ENCODE measurements at places on chromosomes 4 and X.

GRCh38 chr4:37068580-37068979 is 176.0 kb upstream of the NWD2 start:
- no peak for DNase-seq

DNA sequence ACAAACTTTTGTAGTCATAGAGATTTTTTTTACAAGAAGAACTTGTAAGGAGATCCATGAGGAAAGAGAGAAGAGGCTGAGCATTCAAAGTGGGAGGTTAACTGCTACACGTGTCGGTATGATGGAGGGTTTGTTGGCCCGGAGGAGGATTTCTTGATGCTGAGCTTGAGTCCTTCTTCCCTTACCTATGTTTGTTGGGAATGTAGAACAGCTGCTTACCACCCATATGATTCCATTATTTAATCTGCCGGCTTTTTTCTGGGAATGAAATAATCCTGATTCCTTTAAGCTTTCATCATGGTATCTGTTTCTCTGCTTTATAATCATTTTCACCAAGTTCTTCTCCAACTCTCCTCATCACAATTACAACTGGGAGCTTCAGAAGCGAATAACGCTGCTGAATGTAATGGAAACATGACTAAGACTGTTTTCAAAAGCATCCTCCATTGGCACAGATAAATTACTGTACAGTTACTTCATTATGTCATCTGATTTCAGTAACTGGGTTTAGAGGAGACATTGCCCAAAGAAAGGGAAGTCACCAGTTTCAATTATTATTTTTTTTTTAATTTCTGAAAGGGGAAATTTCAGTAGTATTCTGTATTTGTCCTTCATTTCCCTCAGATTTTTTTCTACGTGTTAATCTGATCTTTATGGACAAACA is 420.6 kb downstream of the SPRY1 start:
- no peak for DNase-seq

- DNase-seq, result no peak
These were observed 38.5 kb downstream of the LRP2BP start for GRCh38 chr4:185357211-185357610.

DNA sequence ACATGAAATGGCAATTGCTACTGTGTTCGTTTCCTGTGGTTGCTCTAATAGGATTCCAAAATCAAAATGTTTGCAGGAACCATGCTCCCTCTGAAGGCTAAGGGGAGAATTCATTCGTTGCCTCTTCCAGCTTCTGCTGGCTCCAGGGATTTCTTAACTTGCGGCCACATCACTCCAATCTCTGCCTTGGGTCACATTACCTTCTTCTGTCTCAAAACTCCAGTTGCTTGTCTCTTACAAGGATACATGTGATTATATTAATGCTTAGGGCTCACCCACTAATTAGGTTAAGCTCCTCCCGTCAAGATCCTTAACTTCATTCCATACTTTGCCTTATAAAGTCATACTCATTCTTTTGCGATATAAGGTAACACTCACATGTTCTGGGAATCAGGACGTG is 208.4 kb downstream of the RBM46 start:
- DNase-seq, result no peak

DNA sequence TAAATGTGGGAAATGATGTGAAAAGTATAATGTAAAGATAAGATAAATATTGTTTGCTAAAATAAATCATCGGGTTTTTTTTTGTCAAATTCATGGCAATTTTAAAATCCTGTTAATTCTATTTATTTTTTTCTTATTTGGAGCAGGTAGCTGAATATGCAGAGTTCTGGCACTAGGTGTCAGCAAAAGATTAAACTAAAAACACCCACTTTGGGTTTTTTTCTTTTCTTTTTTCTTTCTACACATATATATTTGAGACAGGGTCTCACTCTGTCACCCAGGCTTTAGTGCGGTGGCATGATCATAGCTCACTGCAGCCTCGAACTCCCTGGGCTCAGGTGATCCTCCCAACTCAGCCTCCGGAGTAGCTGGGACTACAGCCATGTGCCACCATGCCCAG is 6.9 kb upstream of the RAP2C start:
- DNase-seq, result no peak

GRCh38 chrX:154467556-154467955 is 9.5 kb downstream of the PLXNA3 start:
- DNase-seq, result no peak

DNA sequence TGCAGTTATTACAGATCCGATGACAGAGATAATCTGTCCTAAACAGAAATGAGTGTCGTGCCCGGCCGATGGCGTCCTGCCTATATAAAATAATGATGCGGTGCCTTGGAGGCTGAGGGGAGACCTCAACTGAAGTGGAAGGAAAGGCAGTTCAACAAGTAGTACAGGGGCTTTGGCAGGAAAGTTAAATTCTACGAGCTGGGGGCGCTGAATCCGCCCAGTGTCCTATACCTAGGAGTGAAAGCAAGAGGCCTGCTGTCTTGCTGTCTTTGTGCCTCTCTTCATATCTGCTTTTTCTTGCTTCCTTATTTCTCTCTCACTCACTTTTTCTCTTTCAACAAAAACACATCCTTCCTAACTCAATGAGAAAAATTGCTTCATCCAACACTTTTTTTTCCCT is 82.2 kb upstream of the PRPS2 start:
- no peak for DNase-seq

DNA sequence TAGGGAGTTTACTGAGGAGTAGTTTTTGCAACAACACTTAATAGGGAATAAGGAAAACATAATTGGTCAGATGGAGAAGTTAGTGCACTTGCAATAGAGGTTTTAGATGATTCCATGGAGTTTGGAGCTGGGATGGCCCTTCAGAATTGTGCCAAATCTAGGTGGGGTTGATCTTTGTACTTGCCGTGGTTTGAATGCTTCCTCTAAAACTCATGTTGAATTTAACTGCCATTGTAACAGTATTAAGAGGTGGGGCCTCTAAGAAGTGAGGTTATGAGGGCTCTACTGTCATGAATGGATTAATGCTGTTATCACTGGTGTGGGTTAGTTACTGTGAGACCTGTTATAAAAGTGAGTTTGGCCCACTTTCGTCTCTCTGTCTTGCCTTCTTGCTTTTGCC is 94.4 kb upstream of the BOD1L1 start:
- no peak for DNase-seq

- peak; percentile 50 for DNase-seq
These were observed 53.7 kb upstream of the NFKB1 start for GRCh38 chr4:102447413-102447812.

DNA sequence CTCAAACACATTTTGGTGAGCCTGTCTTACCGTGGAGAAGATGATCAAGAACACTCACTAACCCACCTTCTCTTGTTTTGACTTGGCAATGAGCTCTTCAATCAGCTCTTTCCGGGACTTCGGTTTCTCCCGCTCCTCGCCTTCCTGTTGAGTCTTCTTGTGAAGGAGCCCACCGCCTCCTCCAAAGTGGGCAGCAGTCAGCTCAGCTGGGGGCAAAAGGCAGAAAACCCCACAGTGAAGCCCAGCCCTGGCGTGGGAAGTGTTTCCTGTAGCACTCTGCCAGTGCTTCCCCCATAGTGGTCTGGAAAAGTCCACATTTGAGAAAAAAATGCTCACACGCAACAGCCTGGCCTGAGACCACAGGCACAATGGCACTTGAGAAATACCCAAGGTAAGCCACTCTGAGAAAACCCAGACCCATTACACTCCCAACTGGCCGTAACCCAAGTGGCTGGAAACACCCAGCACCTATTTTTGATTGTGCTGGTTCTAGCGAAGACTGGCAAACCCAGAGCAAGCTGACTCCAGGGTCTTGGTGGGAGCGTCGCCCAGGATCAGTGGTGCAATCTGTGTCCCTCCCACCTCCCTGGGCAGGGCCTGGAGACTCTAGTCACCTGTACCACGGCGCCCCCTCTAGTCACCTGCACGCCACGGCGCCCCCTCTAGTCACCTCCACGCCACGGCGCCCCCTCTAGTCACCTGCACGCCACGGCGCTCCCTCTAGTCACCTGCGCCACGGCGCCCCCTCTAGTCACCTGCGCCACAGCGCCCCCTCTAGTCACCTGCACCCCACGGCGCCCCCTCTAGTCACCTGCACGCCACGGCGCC is 8.6 kb downstream of the NOP14 start:
- DNase-seq, result peak; percentile 49

DNA sequence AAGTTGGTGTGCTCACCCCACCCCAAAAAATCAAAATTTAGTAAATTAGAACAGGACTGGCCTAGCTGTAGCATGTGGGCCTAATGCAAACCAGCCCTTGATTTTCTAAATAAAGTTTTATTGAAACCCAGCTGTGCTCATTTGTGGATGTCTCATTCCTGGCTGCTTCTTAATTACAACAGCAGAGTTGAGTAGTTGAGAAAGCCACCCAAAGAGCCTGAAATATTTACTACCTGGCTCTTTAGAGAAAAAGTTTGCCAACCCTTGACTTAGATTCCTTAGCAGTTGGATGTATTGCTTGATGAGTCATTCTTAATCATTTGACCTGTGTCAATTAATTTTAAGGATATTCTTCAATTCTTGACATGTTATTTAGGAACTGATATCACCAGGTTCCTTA is 168.3 kb upstream of the PUDP start:
- no peak for DNase-seq

- no peak for DNase-seq
These were observed 89.5 kb downstream of the KDR start for GRCh38 chr4:55035892-55036291.

- DNase-seq, result no peak
These were observed 19.6 kb downstream of the SCD5 start for GRCh38 chr4:82779032-82779431.

DNA sequence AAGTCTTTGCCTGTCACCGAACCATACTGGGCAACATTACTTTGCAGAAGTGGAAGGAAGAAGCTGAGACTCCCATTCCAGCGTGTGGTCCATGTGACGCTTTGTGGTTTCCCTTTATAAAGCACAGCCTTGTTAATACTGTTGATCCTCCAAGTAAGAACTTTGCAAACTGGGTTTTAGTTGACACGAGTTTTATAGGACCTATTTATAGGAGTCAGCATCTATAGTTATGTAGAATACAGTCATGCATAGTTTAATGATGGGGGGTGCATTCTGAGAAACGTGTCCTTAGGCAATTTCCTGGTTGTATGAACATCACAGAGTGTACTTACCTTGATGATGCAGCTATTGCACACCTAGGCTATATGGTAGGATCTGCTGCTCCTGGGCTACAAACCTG is 1879.4 kb upstream of the TENM3 start:
- DNase-seq, result no peak

- no peak for DNase-seq
These were observed 6.8 kb downstream of the PDS5A start for GRCh38 chr4:39970671-39971640.

DNA sequence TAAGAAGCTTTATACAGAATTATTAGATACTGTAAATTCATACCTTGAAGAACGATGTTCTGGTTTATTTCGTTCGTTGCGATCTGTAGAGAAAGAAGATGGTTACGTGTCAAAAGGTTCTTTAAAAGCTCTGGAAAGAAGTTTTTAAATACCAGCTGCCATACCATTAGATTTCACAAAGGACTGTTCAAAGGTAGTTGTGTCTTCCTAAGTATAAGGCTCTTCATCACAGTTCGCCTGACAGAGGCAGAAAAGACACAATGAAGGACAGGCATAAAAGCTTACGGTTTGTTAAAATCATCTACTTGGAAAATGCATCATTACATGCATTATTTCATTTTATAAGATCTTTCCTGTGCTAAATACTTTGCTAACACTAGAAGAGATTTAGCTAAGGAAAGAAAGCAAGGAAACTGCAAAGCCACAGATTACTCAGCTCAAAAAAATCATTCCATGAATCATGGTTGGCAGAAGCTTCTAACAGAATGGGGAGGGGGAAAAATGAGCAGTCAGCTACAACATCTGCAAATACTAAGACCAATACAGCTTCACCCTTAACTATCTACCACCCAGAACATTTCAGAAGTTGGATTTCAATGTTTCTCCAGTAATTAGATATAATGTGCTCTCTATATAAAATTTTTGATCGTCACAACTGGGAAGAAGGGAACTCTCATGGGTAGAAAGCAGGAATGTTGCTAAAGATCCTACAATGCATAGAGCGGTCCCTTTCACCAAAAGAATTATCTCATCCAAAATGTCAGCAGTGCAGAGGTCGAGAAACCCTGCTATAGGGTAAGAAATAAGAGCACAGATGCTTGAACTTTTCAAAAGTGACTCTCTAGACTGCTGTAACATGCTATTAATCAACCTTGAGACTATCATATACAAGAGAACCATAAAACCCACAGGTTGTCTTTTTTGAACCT is 50.7 kb upstream of the PRSS48 start:
- no peak for DNase-seq

DNA sequence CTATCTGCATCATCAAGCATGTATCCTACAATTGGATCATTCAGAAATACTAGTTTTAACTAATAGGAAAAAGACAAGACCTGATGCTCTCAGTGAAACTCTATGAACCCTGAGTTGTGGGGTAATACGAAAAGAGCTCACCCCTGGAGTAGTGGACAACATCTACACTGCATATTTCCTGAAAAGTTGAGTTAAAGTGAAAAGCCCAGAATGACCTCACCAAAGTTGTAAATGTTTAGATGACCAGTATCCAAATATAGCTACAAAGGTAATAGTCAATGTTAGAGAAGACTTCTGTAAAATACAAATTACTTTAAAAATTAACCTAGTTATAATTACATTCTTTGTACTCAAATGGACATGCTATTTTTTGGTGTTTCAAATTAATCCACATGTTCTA is 52.8 kb upstream of the SRPX start:
- DNase-seq, result no peak

DNA sequence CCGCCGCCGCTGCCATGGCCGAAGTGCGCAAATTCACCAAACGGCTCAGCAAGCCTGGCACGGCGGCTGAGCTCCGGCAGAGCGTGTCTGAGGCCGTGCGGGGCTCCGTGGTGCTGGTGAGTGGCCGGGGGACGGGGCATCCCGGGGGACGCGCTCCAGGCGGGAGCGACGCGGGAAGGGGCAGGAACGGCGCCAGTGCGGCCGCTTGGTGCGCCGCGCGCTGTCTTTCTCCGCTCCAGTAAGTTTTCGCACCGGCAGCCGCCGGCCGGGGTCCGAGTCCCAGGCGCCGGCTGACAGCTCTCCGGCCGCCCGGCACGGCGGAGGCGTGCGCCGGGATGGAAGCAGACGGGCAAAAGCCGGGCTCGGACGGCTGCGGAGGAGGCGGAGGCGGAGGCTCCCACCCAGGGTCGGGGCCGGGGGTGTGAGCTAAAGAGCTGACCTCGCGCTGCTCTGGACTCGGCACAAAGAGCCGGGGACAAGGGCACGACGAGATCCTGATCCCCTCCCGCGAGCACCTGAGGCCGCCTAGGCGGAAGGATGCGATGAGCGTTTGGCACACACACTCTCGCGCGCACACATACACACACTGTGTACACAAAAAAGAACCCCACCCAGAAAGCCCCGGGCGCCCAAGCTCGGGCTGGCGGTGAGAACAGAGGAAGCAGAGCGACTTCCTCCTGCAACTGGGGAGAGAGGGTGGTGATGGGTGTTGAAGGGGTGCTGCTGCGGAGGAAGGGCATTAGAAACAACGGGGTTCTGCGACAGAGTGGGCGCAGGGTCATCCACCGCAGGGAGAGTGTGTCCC is 545 bp downstream of the DOCK11 start:
- DNase-seq, result peak; percentile 86

DNA sequence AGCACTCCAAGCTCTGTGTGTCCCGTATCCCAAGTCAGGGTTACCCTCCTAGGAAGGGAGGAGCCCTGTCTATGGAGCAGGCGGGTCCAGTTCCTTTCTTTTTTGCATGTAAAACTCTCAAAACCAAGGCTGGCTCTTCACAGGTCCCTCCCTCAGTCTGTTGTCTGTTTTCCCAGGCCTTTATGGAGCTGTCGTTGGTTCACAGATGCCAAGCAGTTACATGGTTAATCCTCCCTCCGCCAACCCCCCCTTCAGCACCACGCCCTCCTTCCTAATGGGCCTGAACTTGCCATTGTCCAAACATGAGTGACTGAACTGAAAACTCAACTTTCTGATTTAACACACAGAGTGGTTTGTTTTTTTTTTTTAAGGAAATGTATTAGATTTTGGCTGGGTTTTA is 148.3 kb downstream of the STOX2 start:
- no peak for DNase-seq

Measured in activated CD4-positive, alpha-beta T cell treated with anti-CD3 and anti-CD28 coated beads, Interleukin-2, amount 10 ng/mL, durations not matched to agents 7 days and 5 days (primary cell).